ENCODE measurements at places on chromosomes 7 and 10.

DNA sequence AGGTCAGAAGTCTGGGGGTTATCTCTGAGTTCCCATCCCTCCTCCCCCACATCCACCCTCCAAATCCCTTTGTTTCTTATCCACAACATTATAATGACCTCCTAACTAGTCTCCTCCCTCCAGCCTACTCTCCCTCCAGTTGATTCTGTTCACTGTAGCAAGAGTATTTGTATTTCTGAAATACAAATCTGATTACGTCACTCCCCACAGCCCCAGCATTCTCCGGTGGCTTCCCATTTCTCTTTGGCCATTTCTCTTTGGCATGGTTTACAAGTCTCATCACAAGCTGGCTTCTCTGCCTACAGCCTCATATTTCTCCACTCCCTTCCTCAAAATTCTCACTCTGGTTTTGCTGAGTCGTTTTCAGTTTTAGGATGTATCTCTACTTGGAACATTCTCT is 24.6 kb upstream of the MRPS33 start:
- DNase-seq = no peak

- DNase-seq = no peak
Observed at GRCh38 chr7:7212612-7213011, 30.3 kb downstream of the C1GALT1 start.

DNA sequence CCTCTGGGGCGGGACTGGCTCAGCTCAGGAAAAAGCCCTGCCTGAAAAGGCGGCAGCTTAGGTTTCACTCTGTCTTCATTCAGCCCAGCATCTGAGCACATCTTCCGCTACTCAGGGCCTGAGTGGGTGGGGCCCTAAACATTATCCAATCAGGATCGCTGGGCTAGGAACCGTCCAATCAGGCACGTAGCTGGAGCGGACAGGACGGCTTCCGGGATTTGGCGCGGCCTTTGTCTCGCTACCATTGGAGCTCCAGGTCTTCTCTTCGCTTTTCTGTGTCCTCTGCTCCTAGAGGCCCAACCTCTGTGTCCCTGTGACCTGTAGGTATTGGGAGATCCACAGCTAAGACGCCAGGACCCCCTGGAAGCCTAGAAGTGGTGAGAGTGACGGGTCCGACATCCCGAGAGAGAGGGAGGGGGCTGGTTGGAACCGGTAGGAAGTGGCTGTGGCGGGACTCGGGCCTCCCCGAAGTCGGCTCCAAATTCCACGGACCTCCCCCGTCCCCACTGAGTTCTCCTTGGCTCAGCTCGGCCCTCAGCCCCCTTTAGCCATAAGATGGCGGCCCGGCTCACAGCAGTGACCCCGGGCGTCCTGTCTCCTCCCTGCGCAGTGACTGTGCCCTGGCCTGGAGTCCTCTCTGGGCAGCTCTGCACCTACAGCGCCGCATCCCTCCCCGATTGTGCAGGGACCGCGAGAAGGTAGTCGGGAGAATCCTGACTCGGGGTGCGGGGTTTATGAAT is 99.1 kb downstream of the ZNF680 start:
- no peak for DNase-seq

DNA sequence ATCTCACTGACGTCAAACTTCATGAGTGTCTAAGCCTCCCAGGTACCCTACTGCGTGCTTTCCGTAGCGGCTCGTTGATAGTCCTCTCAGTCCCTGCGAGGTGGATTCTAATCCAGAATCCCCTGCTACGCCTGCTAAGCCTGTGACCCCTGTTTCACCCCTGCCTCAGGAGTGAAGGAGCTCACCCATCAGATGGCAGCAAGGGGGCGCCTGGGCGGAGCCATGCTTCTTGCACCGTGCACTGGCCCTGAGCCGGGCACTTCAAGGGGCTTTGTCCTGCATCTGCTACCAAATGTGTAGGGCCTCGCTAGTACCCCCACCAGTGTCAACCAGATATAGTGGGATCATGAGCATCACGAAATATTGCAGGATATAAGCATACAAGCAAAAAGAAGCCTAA is 918 bp upstream of the STRA8 start:
- no peak for DNase-seq

GRCh38 chr10:70376436-70377378 is 5.7 kb downstream of the LRRC20 start:
- DNase-seq = no peak

DNA sequence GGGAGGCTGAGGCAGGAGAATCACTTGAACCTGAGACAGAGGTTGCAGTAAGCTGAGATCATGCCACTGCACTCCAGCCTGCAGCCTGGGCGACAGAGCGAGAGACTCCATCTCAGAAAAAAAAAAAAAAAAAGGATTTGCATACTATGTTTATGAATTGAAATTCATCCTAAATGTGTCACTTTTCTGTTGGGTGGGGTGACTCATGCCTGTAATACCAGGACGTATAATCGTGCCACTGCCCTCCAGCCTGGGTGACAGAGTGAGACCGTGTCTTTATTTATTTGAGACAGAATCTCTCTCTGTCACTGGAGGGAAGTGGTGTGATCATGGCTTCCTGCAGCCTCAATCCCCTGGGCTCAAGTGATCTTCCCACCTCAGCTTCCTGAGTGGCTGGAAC is 5.8 kb downstream of the ZNF212 start:
- no peak for DNase-seq

GRCh38 chr10:103616705-103617601 is 123.4 kb downstream of the NEURL1 start:
- no peak for DNase-seq

- DNase-seq = no peak
Observed at GRCh38 chr7:90692396-90692795, 96.3 kb downstream of the CDK14 start.

DNA sequence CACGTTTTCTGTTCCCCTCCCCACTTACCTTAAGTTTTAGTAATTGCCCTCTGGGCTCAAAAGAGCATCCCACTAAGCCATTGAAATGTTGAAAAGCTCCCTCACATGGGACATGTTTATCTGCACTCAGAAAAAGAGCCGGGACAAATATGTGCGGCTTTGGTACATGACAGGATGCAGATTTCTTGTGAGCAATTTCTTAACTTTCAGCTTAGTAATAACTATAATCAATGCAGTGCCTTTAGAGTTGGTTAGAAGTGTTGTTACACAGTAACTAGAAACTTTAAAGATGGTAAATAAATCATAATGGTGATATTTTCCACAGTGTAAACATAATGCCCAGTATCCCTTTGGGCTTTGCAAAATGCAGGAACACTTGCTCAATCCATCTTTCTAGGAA is 89.2 kb downstream of the ZNF365 start:
- DNase-seq = no peak

DNA sequence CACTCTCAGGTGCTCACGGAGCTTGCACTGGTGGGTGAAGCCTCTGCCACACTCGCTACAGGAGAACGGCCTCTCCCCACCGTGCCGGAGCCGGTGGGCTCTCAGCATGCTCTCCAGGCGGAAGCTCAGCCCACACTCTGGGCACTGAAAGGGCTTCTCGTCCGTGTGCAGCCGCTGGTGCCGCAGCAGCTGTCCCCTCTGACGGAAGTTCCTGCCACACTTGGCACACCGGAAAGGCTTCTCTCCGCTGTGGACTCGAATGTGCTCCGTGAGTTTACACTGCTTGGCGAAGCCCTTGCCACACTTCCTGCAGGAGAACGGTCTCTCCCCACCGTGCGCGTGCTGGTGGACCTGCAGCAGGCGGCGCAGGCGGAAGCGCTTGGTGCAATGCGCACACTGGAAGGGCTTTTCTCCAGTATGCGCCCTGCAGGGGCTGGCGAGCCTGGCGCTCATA is 19.3 kb downstream of the ZNF786 start:
- no peak for DNase-seq

GRCh38 chr10:76299501-76299900 is 868.1 kb downstream of the LRMDA start:
- DNase-seq = no peak

DNA sequence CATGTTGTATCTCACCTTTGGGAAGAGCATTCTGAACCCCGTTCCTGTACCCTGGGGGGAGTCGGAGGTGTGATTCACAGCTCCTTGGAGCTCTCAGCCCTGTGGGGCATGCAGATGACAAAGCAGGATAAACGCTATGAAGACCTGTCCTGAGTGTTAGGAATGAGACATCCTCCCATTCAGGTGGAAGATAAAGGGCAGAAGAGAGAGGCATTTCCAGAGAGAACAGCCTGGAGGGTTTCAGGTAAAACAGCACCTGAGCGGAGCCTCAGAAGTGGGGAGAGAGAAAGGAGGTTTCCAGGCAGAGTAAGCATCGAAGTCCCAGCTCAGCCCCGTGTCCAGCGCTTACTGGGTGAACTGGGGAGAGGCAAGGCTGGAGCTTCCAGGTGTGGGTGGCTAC is 288.9 kb downstream of the KLF6 start:
- DNase-seq = no peak

DNA sequence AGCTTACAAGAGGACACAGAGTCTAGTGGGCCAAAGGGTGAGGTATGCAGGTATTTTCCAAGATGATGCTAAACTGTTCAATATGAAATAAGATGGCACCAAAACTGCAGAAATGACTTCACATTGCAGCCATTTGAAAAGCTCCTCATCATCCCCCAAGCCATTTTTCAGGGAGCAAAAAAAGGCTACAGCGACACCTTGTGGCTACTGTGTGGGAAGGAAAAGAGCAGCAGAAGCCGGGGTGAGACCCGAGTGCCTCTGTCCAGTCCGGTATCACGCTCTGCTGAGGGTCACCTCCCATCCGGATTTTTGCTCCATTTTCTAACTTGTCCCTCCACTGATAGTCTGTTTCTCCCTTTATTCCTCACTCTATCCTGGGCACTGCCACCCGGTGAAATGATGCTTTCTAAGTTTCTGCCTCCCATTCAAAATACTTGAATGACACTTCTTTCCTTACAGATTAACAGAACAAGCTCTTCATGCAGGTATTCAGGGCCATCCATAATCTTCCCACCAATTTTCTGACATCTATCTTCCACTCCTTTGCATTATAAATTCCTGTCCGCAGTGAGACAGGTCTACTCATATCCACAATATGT is 220.2 kb downstream of the DGKI start:
- DNase-seq = no peak

GRCh38 chr10:71134732-71135211 is 77.6 kb upstream of the UNC5B start:
- no peak for DNase-seq

DNA sequence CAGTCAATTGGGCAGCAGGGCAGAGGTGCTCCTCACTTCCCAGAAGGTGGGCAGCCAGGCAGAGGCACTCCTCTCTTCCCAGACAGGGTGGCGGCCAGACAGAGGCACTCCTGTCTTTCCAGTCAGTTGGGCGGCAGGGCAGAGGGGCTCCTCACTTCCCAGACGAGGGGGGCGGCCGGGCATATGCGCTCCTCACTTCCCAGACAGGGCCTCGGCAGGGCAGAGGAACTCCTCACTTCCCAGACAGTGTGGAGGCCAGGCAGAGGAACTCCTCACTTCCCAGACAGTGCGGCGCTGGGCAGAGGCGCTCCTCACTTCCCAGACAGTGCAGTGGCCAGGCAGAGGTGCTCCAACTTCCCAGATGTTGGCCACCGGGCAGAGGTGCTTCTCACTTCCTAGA is 33.4 kb upstream of the SEC61G start:
- DNase-seq = no peak

DNA sequence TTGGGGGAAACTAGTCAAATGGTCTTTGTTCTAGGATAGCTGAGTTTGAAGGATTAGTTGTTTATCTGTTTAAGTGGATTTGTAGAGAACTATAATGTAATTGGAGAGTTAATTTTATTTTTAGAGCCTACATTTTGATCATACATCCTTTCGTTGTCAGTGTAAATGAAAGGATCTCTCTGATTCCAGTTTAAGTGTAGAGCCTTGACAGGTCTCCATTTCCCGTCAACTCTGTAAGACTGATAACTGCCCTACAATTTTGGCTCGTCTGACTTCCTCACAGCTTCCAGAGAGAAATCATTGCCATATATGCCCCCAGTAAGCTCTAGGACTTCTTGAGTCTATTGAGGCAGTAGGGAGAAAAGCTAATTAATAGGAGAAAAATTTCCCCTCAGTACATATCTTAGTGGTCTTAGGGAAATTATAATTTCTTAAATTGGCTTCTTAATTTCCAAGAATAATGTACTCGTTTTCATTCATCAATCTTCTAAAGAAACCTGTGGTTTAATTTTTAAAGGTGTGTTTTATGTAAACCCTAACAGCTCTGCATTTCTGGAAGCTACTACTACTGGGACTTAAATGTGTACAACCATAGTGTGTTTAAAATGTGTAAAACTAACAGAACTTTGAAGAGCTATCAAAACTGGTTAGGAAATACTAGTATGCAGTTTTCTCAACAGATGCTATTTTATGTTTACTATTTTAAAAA is 3.8 kb downstream of the KMT2E start:
- no peak for DNase-seq

DNA sequence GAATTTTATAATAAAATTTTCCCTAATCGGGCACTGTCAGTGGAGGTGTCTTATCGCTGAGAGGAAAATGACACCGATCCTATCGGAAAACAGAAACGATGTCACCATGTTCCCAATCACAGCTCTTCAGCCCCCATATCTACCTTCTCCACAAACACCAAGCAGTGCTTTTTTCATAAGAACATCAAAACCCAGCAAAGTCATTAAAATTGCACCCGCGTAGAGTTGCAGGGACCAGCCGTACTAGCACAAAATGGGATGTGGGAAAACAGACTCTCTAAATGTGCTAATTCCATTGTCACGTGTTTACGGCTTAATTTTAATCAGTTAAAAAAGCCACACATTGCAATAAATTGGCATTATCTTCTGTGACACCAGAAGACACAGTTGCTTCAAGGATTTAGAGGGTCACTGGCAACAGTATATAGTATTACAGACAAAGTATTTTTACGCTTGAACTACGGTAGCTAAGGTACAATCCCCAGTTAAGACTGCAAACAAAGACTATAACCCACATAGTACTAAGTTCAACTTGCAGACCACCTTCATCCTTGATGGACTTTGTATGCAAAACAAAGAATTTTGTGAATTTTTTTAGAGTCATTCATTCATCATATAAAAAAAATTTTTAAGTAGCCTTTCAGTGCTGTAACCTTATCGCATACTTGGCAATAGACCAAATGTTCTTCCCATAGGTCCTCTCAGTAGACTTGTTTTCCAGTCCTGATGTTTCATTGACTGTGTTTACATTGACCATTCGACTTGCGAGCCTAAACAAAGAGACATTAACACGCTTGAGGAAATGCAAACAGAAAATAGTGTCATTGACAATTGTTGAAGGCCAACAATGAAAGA is 116.0 kb downstream of the VTI1A start:
- no peak for DNase-seq

DNA sequence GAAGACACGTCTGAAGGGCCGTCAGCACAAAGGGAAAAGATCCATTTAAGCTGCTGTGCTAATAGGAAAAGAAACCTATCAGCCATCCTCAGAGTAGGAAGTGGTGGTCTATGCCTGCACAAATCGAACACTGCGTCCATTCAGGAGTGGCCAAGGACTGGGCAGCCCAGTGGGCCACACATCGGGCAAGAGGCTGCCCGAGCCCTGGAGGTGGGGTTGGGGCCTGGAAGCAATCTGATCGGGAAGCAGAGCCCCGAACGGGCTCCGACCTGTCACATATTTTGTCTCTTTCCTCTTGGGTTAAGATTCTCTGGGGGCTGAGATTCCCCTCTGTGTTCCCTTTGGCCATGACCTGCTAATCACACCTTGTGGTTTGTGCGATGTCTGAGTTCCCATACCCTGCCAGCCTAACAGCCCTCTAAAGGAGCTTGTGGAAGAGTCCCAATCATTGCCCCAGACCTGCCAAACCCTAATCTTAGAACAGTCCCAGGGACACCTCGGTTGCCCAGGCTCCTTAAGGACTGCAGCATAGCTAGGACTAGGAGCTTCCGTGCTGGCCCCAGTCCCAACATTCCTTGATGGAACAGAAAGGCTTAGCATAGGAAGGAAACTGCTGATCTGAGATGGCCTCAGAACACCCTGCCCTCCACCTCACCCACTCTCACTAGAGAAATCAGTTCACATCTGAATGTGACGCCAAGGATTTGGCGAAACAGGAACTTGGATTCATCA is 77.9 kb upstream of the SAMD8 start:
- DNase-seq = no peak
